Mesenteric fat pad (tissue), 1 donor: ENCODE measurements at places on chromosomes 1 and 21. TPM values are rescaled to one million over a fixed set of nuclear protein-coding genes. Genes with fewer than 3 reads are reported as not detected.
A peak's percentile ranks its signal among the peaks of the same experiment; 100 is the strongest.

- DNase-seq: no peak
These were observed 39.5 kb downstream of the CHD1L start for GRCh38 chr1:147281950-147282349.

- no peak for DNase-seq
These were observed 197.1 kb upstream of the PBX1 start for GRCh38 chr1:164361927-164362326.

DNA sequence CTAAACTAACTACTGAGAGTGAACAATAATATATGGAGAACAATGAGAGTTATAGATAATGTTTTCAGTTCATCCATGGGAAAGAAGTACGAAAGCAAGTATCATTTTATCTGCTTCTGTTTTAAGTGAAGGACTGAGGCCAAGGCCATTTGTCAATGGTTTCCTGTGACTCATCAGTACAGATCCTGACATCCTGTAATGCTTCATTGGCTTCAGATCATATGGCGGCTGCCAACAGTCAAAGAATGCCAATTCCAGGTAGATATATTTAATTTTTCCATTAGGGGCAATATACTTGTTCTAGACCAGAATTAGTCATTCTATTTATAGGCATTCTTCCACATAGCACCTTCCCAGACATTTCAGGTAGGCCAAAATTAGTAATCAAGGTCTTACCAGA lies 97.3 kb downstream of the USH2A start:
- no peak for DNase-seq

DNA sequence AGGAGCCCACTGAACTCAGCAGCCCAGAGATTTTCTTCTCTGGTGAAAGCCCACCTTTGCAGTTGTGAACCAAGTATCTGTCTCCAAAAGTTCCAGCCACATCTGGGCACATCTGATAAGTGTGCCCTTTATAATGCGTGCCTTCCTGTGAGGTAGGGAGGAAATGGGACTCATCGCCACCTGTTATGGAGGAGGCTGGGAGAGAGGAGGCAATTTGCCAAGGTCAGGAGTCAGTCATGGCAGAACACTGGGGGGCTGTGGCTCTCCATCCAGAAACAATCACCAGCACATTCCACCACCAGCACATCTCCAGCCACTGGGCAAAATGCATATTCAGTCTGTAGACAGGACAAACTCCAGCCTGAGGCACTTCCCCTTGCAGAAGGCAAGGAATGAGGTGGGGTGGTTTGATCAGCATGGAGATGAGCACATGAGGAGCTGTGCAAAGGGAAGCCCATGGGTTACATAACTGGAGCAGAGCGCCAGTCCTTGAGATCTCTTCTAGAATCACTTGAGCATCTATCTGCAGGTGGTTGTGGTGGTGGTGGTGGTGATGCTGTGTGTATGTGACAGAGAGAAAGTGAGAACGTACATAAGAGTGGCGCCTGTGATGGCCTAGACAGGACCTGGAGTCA lies 15.0 kb upstream of the LEMD1 start:
- DNase-seq: peak; percentile 60

Gene AMPD1
- total RNA-seq: not detected
